ENCODE measurements at places on chromosomes 7 and 10.

DNA sequence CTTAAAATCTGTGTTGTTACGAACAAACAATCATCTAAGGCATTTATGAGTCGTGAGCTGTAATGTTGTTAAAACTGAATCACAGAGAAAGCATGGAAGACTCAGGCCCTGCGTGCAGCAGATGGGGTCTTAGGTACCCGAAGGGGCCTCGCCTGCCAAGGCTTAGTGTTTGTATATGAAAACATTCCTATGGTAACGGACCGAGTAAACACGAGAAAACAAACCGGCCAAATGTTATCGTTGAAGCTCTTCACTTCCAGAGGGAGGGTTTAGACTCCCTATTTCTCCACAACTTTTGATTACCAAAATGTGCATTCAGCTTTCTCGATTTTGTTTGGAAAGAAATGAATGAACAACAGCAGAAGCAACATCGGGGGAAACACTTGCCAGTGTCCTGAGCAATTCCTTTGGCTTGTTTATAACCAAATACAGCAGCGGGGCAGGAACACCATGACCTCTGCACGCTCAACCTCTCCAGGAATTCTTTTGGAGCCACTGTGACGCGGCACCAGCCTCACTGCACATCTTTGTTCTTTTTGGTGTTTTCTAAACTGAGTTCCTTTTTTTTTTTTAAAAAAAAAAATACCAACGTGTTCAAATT lies 121.6 kb upstream of the KLF6 start:
- no peak for DNase-seq

GRCh38 chr7:157017149-157017548 lies 6.7 kb upstream of the MNX1 start:
- DNase-seq = no peak

GRCh38 chr10:42948040-42948439 lies 128.8 kb upstream of the RET start:
- no peak for DNase-seq

DNA sequence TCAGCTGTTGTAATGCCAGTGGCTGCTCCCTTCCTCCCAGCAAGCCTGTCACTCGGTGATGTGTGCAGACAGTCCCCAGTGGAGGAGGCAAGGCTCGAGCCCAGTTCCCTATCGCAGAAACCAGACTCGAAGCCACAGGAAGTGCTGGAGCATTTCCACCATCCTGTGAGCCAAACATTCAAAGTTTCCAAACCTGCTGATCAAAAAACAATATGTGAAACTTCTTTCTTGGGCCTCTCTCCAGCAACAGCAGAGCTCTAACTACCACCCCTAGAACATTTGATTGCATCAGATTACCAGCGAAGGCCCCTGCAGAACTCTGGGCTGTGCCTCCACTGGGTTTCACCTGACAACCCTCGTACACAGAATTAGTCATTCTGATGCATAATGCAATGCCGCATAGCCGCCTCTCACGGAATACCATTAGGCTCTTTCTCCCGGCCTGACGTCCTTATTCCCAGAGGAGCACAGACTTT lies 94.0 kb downstream of the ELMO1 start:
- DNase-seq = peak; percentile 56

DNA sequence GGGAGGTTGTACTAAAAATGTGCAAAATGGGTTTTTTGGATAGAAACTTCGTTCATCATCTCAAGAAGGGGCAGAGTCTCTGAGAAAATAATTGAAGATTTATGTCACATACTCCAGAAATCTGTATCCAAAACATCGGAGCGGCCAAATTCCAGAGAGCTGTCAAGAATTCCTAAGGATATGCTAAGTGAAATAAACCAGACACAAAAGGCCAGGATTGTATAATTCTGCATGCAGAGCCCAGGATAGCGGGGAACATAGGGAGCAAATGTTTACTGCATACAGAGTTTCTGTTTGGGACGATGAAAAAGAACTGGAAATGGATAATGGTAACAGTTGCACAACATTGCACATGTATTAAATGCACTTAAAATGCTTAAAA lies 224.2 kb upstream of the AUTS2 start:
- no peak for DNase-seq

DNA sequence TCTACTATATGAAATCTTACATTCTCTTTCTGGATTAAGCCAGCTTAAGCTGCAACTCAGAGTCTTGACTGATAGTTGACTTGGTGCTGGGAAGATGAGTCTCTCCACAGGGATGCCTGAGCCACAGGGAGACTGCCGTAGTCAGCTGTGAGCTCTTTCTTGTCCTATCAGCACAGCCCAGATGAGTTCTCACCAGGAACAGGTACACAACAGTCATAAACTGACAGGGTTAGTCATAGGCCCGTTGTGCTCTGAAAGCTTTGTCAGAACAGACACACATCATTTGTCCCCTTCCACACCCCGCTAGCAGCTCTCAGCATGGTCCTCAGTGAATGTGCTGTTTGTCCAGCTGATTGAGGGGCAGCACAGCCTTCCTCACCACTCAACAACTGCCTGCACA lies 221.6 kb downstream of the RPS24 start:
- DNase-seq = no peak

DNA sequence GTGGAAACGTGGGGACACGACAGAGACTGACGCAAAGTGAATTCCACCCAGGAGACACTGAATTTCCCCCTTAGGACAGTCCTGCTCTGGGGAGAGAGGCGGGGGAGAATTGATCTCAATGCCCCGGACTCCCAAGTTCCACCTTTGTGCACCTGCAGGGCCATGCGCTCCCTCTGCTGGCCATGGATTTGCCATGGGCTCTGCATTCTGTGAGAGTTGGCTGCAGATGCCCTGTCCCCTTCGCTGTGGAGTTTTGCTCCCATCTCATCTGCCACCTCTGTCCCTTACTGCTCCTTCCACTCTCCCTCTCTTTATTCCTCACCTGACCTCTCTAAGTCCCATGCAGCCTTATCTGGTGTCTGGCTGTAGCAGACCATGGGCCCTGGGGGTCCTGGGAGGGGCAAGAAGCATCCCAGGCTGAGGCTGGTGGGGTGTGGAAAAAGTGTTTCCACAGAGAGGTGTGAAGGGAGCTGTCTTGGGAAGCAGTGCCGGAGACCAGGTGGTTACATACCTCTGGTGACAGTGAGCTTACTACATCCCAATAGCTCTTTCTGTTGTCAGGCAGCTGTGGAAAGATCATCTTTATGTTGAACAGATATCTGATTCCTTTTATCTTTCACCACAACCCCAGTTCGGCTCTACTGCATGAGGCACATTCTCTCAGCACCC lies 14.3 kb downstream of the GHRHR start:
- no peak for DNase-seq

DNA sequence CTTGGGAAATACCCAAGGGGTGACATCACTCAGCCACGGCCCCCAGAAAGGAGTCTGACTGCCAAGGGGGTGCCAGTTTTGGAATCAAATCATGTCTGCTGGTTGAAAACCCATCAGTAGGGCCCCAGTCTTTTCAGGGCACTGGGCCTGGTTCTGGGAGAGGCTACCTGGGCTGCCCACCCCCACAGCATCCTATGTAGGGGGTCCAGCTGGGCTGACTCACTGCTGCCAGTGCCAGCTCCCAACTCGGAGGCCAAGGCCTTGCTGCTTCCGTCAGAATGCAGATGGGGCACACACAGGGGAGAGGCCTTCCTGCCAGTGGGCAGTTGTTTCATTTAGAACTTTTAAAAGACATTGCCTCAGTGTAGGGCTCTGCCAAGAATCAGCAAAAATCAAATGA lies 39.5 kb upstream of the DMBT1 start:
- no peak for DNase-seq

GRCh38 chr7:48049850-48050249 lies 14.5 kb downstream of the C7orf57 start:
- DNase-seq = no peak

DNA sequence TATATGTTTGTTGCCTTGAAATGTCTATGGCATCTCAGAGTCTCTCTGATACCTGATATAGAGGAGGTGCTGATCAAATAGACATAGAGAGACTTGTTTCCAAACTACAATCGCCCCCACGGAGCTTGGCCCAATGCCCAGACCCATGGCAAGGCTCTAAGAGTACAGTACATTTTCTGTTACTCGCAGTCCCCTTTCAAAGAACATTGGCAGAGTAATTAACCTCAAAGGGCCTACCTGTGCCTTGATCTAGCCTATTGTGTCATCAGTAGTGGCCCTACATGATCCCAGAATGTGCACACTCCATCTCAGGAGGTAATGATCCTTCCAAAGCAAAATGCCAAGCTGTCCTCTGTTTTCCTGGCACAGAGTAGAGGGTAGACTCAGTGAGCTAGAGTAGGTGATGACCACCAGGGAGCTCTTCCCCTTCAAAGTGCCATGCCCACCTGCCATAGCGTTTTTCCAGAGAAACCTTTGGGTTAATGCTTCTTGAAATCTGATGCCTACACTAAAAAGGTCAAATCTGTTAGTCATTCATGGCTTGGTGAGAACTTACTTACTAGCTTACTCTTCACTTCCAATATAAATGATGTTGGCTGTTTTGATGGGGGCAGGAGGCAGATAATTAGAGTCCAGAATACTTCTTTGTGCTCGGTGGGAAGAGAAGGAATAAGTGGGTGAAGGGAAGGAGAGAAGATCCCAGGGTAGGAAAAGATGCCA lies 41.2 kb upstream of the ACSL5 start:
- DNase-seq = no peak

GRCh38 chr10:44934416-44935200 lies 23.5 kb downstream of the TMEM72 start:
- DNase-seq = no peak

GRCh38 chr10:98226508-98227144 lies 41.4 kb downstream of the LOXL4 start:
- no peak for DNase-seq

DNA sequence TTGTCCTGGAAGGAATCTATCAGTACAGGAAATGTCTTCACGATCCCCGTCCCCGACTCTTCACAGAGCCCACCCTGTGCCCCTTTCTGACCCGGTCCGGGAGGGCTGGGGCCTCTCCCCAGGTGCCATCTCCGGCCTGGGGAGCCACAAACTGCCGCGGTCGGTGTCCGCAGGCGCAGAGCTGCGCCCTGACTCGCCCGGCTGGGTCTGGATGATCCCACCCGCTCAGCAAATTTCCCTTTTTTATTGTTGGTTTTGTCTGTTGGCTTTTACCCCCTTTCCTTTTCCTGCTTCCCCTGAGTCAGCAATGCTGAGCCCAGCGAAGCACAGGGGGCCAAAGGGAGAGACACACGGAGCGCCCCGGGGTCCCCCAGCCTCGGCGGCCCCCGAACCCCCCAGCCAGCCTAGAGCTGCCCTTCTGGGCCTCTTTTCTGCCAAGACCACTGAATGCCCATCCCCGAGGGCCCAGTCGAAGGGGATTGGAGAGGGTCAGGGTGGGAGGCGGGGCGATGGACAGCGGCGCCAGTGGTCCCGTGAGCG lies 30.9 kb downstream of the LEP start:
- no peak for DNase-seq

DNA sequence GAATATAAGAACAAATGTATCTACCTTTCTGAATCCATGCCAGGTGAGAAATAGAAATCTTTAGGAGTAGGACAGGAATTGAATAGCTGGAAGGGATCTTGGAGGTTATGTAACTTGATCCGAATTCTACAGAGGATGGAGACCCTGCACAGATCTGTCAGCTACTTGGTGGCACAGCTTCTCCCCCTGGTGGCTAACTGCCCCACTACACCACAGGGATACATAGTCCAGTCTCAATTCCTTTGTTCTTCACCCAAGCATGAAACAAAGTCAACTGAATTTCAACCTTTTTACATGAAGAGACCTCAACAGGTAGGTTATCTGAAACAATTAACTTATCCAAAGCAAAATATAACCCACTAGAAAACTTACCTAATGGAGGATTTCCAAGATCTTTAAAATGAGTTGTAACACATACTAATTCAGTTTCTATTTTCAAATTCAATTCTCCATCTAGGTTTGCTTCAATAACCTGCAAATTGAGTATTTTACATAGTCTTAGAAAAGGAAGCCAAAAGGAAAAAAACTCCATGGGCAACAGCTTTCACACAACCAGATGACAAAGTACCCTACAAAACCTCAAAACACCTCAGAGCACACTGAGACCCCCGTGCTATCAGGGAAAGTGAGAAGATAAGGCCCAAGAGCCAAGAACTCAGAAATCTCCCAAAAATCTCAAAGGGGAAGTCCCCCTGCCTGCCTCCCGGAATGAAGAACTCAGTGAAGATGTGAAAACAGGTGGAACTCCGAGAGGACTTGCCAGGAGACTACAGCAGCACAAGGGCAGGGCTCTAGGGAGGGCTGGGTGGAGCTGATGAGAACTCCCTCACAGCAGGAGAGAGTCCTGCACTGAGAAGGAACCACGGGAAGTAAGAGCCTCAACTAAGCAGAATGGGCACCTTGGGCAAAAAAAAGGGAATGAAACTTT lies 10.3 kb downstream of the HUS1 start:
- DNase-seq = no peak

- no peak for DNase-seq
Observed at GRCh38 chr7:101860316-101861217, 43.1 kb downstream of the CUX1 start.

GRCh38 chr10:62136931-62137330 lies 131.7 kb downstream of the RTKN2 start:
- DNase-seq = no peak

DNA sequence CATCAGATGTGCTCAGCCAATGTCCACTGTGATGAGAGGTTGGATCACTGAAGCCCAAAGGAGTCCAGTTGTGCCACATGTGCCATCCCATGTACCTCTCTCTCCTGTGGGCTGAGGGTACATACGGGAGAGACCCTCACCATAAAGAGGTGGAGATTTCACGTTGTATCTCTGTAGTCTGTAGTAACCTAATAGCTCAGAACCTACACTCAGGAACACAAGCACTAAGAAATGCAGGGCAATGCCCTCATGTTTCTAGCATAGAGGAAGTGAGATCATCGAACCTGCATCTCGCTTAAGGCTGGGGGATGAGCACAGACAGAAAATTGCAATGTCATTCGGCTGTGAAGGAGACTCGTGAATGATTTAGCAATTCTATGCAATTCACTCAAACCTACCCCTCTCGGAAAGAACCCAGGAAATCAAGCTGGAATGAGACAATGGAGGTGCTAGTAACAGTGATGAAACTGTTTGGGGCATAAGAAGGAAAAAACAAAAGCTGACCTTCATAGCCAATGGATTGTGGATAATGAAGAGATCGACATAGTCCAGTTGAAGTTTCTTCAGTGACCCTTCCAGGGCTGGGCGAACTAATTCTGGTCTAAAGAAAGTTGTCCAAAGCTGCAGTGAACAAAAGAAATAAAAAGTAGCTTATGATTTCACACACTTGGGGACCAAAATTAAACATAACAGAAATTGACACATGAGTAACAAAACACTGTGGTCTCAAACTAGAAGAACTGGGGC lies 80.3 kb upstream of the UCN3 start:
- no peak for DNase-seq

- DNase-seq = no peak
Observed at GRCh38 chr10:33174674-33175434, 159.6 kb downstream of the NRP1 start.
